EL (cell line): ENCODE measurements at places on chromosomes 7 and 10.

- peak; percentile 72 for DNase-seq
Observed at GRCh38 chr10:86688398-86688921, 20.1 kb downstream of the LDB3 start.

DNA sequence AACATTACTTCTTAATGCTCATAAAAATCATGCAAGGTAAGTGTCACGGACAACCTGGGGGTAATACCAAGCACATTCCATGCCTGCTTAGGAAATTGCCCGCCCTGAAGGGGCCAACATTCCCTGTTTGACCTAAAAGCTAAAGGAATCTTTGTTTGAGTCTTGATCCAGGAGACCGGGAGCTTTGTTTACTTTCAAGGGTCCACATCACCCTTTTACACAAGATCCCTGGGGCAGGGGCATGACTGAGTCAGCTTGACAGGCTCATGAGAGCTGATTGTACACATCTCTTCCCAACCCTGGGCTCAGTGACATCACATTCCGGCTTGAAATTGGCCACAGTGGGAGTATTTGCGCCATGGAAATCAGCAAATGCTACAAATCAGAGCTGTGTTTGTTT, 248.1 kb upstream of the HABP2 start:
- DNase-seq: no peak

DNA sequence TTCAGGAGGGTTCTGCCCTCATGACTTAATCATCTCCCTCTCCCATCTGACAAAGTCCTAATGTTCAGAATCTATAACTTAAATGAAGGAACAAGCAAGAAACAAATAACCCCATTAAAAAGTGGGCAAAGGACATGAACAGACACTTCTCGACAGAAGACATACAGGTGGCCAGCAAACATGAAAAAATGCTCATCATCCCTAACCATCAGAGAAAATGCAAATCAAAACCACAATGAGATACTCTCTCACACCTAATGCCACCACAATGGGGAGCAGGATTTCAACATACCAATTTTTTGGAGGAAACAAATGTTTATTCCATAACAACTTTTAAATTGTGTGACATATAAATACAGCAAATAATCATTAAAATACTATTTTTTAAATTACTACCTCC, 3.0 kb upstream of the HTR7 start:
- DNase-seq: no peak

DNA sequence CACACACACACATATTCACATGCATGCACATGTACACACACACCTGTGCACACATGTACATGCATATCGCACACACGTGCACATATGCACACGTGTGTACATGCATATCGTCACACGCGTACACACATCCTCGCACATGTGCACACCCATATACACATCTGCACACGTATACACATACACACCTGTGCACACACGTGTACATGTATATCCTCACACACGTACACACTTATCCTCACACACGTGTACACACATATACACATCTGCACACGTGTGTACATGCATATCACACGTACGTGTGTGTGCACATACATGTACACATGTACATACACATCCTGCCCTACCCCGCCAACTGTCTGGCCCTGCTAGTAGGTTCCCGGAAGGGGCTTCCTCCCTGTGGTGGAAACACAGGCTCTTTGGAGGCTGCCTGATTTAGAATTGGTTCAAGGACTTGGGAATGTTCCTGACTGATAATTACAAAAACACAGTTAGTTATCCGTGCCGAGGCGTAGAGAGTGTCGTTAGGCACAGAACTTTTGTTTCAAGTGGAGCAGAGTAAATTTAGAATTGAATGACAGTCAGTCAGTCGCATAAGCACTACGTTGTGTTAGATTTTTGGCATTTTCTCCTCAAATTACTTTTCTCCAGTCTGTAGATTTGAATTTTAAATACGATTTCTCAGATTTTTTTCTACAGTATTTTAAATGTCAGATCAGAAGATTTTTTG, 18.5 kb upstream of the PRKAR1B start:
- DNase-seq: no peak

DNA sequence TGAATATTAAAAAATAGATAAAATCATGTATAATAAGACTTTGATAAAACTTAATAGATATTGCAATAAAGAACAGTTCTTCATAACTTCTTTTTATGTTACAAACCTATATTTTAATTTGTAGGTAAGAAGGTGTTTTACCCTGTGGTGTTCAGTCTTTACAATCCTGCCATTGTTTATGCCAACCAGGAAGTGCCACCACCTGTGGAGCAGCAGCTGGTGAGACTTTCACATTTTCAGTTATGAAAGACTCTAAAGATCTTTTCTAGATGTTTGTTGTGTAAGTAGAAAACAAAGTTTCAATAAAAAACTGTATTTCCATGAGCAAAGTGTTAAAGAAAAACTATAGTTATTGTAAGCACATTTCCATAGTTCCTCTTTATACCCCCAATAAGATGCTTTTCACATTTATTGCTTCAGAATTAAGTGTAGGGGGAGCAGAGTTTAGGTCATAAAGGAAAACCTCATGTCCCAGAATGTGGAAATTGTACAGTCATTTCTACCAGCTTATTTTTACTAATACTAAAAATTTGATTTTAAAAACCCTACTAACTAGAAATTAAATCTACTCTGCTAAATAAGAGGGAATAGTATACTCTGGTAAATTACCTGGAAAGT, 28.7 kb downstream of the CSGALNACT2 start:
- no peak for DNase-seq

DNA sequence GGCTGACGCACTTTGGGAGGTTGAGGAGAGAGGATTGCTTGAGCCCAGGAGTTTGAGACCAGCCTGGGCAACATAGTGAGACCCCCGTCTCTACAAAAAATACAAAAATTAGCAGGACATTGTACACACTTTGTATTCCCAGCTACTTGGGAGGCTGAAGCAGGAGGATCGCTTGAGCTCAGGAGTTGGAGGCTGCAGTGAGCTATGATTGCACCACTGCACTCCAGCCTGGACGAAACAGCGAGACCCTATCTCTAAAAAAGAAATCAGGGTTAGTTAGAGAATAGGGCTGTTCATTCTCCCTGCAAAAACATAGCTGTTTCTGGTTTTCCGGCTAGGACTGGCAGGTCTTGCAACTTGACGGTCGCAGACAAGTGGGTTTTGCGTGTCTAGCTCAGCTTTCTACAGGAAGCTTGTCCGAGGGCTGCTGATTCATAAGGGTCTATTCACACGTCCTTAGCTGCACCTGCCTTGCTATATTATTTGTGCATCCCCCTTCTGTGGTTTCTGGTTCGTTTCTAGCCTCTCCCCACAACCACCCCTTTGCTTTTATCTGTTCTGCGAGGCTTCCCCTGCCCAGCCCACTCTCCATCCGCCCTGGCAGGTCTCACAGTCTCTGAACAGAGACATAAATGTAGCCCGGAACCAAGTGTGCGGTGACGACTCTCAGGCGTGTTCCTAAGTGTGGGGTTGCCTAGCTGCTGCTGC, 10.7 kb downstream of the AMZ1 start:
- DNase-seq: no peak

GRCh38 chr10:74745449-74745848, 81.0 kb upstream of the KAT6B start:
- DNase-seq: no peak

- peak; percentile 46 for DNase-seq
Observed at GRCh38 chr10:113960617-113961181, 83.0 kb upstream of the ADRB1 start.

DNA sequence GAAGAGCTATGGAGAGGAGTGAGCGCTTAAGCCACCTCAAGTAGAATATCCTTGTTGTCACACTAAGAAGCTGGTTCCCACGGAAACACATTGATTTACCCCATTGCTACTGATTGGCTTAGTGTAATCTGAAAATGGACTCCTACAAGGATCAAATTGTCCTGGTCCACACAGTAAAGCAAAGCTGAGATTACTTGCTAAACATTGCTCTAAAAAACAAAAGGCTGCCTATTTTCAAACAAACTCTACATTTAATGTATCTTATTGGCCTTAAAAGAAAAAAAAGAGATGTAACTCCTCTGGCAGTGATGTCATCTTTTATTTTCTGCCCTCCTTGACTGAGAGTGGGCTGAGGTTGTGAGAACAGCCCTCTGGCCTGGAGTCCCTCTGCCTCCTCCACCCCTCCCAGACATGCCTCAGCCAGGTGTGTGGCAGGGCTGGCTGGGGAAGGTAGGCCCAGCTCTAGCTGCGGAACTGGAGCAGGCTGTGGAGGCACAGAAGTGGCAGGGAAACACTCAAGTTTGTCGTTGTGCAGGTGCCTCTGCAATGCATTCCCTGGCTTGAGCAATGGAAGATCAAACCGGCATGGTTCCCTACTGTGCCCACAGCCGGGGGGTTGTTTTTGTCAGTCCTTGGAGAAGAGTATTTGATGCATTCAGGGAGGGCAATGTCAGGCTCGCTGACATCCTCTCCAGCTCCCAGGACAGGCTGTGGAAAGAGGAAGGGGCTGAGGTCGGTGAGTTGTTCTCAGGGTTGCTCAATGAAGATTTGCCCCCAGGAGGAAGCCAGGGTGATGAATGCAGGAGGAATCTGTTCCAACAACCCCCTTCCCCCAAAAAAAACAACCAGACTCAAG, 9.1 kb downstream of the KLF6 start:
- peak; percentile 79 for DNase-seq

DNA sequence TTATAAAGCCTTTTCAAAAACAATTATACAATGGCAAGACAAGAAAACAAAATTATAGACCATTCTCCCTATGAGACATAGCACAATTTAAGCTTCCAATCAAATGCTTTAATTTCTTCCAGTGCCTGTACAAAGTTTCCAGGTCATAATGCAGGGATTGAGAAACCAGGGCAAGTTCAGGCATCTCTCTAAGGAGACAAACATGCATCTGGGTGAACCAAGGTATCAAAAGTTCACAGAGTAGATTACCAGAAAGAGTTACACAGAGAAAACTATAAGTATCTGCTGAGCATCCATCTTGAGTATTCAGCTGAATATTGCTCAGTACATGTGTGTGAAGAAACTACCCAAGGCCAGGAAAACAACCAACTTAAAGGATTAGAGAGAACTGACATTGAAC, 89.1 kb downstream of the COL28A1 start:
- no peak for DNase-seq

GRCh38 chr7:34848670-34849069, 188.6 kb downstream of the DPY19L1 start:
- DNase-seq: no peak

DNA sequence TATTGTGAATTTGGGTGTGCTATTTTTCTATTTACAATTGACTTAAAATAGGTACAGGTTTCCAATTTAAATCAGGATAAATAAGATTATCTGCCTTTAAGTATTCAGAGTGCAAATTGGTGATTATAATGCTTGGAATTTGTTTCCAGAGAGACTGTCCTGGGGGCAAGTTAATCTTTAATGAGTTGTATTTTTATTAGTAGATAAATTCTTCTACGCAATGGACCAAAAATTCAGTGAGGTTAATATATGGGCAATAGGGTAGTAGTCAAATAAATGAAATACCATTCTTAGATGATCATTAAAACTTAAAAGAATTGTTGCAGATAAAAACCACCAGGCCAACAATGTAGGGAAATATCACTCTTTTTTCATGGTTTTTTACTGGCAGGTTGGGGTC, 3.4 kb downstream of the BICC1 start:
- DNase-seq: peak; percentile 89

GRCh38 chr10:25707976-25708671, 225.9 kb upstream of the MYO3A start:
- no peak for DNase-seq

DNA sequence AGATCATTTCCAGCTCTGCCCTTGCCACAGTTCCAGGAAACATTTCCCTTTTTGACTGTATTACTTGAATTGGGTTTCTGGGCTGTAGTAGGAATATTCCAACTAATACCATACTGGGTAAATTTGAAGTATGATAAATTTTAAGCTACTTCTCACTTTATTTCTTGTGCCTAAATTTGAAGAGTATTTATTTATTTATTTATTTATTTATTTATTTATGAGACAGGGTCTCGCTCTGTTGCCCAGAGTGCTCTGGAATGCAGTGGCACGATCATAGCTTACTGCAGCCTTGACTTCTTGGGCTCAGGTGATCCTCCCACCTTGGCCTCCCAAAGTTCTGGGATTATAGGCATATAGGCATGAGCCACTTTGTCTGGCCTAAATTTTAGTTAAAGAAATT, 105.5 kb downstream of the TPST1 start:
- no peak for DNase-seq

GRCh38 chr10:35498693-35499092, 106.4 kb upstream of the GJD4 start:
- no peak for DNase-seq

DNA sequence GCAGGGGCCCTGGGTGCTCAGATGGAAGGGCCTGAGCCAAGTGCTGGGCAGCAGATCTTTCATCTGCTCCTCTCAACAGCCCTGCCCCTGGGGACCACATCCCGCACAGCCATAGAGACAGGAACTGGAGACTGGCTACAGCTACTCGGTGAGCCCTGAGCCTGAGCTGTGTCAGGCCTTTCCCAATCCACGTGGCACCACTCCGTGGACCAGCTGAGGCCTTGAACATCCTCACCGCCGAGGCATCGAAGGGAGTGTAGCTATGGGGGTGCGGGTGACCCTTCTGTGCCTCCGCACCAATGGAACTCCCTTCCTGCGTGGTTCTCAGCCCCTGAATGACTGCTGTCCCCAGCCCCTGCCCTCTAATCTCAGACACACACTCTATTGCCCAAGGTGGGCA, 362.7 kb upstream of the SHH start:
- no peak for DNase-seq

GRCh38 chr10:29687421-29688164, 52.8 kb upstream of the SVIL start:
- DNase-seq: no peak

- DNase-seq: peak; percentile 20
Observed at GRCh38 chr10:44010873-44011602, 362.4 kb upstream of the ZNF32 start.

GRCh38 chr7:157337316-157338149, 729 bp downstream of the DNAJB6 start:
- peak; percentile 59 for DNase-seq

DNA sequence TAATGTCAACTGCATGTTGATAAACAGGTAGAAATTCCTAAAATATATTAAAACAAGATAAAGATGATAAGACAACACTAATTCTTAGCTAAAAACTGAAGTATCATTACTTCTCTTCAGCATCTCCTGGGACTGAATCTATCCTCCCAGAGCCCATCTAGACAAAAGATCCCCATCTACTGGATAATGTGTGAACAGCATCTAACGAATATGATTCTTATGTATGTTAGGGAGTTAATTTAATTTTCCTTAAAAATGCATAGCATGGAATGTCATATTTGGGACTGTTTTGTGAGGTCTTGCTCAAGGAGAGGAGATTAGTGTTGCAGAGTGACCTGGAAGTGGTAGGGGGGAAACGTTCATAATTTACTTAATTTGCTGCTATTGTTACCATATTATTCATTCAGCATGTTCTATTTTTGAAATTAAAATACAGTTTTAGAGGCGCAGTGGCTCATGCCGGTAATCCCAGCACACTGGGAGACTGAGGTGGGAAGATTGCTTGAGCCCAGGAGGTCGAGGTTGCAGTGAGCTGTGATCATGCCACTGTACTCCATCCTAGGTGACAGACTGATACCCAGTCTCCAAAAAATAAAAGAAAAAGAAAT, 305.1 kb upstream of the CSTF2T start:
- DNase-seq: peak; percentile 39

- DNase-seq: no peak
Observed at GRCh38 chr7:137160236-137160635, 183.3 kb downstream of the PTN start.

- DNase-seq: no peak
Observed at GRCh38 chr10:3714967-3715366, 70.0 kb downstream of the KLF6 start.
